Activated CD8-positive, alpha-beta memory T cell treated with anti-CD3 and anti-CD28 coated beads for 1 hour (primary cell): ENCODE measurements at places on chromosomes 5 and 9.

- DNase-seq = no peak
Measured at GRCh38 chr5:76714751-76715485, 1.0 kb upstream of the F2R start.

DNA sequence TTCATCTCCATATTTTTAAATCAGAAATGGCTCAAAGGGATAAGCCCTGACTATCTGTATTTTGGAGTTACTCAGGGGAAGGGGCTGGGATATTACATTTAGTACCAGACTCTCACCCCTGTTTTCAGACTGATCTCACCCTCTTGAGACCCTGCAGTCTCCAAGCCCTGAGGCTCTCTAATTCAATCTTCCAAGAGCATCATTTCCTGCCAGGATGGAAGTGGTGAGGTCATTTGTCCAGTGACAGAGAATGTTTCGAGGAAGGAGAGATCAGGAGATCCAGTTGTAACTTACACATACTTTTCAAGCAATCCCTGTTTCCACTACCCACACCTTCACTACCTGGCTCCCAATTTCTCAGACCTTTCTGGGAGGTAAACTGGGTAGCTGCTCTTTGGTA lies 295.5 kb upstream of the EFNA5 start:
- no peak for DNase-seq

DNA sequence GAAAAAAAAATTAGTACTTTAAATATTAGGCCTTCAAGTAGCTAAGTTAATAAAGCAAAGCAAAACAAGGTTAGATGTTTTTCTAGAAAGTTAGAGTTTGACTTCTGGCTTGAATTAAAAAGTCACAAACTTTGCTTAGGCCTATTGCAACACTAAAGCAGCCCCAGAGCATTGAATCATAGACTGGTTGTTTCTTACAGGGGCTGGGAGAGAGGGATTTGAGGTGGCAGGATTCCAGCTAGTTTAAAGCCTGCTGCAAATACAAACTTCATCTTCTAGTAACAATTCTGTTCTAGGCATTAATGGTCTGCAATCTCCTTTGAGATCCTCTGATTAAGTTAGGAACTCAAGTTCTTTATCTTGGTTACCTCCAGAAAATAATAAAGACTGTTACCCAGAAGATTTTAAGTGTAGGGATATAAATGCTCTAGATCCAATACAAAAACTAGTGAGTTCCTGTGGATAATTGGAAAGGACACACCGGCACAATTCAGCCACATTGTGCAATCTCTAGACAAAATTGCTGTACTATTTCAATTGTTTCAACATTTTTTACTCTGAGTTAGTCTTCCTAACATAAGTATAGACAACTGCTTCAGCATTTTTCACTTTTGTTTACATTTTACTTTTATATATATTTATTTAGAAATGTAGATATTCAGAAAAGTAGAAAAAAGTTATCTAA lies 12.6 kb downstream of the OR13C5 start:
- DNase-seq = no peak

DNA sequence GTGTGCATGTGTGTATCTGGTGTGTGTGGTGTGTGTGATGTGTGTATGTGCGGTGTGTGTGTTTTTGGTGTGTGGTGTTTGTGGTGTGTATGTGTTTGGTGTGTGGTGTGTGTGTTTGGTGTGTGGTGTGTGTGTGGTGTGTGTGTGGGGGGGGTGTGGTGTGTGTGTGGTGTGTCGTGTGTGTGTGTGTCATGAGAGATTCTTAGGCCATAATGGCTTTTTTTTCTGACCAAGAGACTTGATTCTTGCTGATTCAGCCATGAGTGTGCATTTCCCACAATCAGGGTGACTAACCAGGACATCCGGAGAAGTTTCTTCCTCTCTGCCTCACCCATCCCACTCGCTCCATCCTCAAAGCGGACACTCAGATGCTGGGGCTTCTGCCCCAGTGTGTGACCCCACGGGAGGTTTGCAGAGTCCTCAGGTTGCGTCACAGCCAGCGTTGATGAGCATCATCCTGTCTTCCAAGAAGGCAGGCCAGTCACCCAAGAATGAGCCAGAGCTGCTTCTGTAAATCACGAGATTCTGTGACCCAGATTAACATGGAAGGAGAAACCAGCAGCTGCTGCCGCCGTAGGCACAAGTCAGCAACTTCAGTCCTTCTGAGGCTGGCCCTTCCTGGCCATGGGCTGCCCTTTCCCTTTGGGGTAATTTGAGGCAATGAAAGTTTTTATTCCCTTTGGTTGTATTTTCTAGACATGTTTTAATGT lies 12.5 kb upstream of the CTSL start:
- no peak for DNase-seq

DNA sequence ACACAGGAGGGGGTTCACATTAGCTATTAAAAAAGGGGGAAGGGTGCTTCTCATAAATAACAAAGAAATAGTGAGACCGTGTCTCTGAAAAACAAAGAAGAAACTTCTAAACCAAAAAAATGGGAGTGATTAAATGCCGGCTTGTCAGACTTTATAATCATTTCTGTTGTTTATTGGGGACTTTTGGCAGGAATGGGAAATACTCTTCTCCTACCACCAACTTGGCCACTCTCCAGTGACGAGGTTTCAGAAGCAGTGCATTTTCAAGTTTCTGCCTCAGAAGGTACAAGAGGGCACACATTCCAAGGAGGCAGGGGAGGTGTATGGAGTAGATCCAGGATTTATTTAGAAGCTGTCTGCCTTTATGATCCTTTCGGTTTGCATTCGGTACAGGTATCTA lies 46.2 kb downstream of the LIX1 start:
- no peak for DNase-seq

GRCh38 chr5:32458880-32459495 lies 14.4 kb upstream of the ZFR start:
- DNase-seq = no peak

DNA sequence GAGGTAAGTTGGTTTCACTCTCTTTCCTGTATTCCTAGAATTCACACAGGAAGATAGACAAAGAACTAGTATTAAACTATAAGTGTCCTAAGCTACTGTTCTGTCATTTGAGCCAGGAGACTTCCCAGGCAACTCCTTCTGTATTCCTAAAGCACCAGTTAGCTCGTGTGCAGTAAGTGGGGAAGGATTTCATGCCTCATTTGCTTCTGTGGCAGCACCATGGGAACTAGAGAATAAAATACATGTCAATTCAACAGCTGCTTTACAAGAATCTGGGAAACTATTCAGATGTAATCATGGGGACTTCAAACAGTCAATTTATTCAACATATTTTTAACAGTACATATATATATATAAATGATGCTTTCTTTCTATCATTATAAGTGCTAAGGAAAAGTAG lies 762.3 kb downstream of the PRELID2 start:
- DNase-seq = no peak

DNA sequence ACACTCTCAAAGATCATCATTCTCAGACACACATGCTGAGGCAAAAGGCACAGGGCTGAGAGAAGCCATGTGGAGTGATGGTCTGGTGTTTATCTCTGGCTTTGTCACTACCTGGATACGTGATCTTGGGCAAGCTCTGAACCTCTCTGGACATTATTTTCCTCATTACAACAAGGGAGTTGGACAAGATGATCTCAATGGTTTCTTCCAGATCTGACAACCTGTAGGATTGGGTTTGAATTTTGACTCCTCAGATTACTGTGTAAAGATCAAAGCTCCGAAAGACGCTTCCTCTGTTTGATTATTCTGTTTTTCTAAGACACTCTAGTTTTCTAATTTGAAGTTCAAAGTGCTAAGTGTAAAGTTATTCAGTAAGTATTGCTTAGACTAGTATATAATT lies 20.0 kb downstream of the NUDT2 start:
- no peak for DNase-seq

DNA sequence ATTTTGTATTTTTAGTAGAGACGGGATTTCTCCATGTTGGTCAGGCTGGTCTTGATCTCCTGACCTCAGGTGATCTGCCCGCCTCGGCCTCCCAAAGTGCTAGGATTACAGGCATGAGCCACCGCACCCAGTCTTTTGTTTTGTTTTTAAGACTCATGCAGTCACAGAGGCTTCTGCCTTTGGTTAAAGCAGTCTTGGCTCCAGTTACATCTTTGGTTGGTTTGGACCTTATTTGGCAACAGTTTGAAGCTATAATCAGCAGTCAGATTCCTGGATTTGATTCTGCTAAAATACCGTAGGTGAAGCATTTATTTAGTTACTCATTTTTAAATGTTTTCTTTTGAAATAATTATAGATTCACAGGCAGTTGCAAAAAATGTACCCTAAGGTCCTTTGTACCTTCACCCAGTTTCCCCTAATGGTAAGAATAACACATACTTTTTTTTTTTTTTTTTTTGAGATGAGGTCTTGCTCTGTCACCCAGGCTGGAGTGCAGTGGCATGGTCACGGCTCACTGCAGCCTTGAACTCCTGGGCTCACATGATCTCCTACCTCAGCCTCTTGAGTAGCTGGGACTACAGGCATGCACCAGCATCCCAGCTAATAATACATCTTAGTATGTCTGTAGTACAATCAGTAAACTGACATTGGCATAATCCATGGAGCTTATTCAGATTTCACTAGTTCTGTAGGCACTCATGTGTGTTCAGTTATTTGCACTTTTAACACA lies 15.7 kb downstream of the USP20 start:
- no peak for DNase-seq

- no peak for DNase-seq
Measured at GRCh38 chr9:95756986-95757385, 118.5 kb upstream of the ERCC6L2 start.

DNA sequence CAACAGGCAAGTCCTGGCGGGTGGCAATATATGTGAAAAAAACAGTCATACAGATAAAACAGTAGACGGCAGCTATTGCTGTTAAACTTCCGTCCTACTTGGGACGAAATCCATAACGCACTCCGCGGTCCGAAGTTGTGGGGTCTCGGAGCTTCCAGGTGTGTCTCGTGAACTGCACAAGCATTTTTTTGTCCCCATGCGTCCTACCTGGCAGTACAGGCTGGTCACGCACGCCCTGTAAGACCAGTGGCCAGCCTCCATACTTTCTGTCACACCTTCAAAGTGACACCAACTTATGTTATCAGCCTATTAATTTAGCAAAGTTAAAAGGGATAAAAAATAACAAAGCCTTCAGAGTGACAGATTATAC lies 51.3 kb downstream of the TGFBI start:
- no peak for DNase-seq

DNA sequence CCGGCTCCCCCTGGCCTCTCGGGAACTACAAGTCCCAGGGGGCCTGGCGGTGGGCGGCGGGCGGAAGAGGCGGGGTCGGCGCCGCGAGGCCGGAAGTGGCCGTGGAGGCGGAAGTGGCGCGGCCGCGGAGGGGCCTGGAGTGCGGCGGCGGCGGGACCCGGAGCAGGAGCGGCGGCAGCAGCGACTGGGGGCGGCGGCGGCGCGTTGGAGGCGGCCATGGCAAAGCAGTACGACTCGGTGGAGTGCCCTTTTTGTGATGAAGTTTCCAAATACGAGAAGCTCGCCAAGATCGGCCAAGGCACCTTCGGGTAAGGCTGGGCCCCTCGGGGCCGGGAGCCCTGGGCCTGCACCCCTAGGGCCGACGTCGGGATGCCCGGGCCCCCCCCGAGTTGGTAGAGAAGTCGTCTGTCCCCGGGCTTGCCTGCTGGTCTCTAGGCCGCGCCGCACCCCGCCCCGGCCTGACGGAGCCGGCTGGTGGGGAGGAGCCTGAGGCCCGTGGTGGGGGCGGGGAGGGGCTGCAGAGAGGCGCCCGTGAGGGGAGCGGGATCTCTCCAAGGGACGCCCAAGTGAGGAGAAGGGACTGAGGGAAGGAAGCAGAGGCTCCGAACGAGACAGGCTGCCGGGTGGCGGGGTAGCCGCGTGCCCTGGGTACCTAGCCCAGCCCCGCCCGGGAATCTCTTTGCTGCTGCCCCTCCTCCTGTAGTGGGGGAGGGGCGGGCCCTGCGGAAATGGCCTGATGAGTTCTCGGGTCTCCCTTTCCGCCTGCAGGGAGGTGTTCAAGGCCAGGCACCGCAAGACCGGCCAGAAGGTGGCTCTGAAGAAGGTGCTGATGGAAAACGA lies at the start of gene CDK9:
Gene CDK9 (plus strand): TSS at position 102 of the 840 bp plus-strand sequence. CDS start 115 bp downstream, at position 217.
- peak; percentile 74 for DNase-seq

DNA sequence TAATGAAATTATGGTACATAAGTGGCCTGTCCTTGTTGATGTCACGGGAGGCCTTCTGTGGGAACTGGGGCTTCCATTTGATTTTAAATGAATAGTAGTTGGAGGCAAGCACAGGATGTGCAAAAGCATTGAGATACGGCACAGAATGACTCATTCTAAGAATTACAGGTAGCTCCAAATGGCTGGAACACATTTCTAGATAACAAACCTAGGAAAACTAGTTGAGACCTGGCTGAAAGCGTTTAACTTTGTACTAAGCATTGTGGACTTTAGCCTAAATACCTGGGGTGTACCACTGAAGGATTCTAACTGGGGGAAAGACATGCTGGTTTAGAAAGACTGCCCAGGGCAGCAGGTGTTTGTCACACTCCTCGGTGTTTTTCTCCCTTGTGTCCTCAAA lies 9.4 kb downstream of the SKP2 start:
- no peak for DNase-seq

DNA sequence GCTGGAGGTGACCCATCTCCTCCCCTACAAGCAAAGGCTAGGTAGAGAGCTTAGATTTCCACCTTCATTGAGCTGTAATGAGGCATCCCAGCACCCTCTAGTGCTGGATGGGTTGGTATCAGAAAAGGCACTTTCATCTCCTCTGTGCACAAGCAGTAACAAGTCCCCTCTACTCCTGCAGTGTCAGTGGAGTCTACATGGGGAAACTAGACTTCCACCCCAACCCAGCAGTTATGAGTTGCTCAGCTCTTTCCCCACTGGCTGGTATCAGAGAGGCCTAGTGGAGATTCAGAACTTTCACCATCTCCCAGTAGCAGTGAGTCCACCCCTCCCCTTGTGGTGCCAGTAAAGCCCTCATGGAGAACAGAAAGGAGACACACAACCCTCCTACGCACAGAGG lies 17.9 kb downstream of the FCN1 start:
- DNase-seq = no peak

- no peak for DNase-seq
Measured at GRCh38 chr5:88290801-88291200, 22.2 kb upstream of the TMEM161B start.

DNA sequence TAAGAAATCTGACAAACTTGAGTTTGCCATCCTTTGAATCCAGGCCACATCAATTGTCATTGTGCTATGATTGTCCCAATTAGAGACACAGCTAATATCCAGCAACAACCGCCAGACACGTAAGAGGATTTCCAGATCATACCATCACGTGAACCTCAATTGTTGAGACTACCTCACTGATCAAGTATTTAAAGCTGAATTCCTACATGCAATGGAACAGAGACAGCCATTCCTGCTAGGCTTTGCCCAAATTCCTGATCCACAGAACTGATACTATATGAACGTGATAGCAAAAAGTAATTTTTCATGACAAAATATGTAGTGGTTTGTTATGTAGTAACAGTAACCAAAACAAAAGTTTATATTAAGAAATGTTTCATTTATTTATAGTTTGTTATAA lies 657.7 kb downstream of the PRR16 start:
- no peak for DNase-seq
